Stimulated activated naive CD4-positive, alpha-beta T cell (primary cell): ENCODE measurements at places on chromosomes 6 and 20.

GRCh38 chr20:39258253-39258652, 296.1 kb downstream of the DHX35 start:
- DNase-seq = no peak

DNA sequence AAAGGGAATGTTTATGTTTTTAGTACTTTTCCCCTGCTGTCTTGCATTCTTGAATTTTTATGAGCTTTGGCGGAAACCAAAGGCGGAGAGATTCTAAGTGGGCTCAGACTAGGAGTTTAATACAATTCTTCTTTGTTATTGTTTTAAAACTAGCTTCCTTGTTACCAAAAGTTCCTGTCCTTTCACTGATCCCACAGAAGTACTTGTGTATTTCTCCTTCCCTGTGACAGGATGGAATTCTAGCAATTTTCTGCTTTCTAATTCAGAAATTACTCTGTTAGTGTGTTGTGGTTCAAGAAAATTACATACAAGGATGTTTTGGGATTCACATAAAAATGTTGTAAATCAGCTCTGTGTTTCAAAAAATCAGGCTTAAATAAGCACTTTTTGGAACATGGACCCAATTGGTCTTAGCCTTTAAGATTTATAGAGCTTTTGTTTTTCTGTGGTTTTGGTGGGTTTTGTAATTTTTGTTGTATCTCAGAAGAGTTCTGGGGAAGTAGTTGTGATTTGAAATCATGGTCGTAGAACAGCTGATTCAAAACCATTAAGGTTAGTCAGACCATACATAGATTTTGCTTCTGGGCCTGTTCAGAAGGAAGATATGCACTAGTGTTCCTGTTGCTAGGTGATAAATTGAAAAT, 17.6 kb upstream of the CTAGE9 start:
- no peak for DNase-seq

GRCh38 chr20:47949230-47949629, 163.9 kb upstream of the SULF2 start:
- no peak for DNase-seq

DNA sequence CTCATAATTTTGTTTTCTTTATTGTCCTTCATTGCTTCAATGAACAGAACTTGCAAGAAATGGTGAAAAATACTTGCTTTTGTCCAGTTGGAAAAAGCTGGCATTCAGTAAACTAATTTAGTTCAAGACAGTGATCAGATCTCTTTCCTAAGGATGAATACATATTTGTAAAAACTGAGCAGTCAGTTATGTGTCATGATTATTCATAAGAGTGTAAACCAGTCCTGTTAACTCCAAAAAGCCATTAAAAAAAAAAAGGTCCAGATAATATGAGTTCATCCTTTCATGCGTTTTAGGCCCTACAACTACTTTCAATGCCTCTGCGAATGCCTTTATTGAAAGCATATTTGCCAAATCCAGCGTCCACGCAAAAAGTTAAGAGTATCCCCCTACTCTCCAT, 609 bp downstream of the PGM3 start:
- DNase-seq = no peak

DNA sequence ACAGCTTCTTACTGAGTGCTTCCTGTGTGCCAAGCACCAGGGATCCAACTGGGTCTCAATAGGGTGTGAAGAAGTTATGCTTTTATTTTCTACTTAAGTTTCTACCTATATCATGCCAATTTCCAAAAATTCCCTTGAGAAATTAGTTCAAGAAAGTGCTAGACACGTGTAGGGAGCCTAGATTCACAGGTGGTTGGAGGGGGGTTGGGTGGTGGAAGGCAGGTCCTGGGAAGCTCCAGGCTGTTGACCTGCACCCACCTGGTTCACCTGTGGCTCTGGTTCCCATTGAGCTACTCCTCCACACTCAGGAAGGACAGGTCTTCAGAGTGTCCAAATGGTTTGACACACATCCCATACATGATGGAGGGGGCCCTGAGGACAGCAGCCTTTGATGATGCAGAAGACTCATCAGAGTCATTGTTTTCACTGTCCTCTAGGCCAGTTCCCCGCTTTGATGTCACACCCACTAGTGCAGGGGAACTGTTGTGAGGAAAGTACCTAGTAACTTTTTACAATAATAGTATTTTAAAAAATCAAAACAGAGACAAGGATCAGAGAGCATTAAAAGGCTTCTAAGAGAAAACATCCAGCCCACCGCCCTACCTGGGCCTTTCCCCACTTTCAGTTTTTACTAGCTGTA, 39.8 kb upstream of the MYL9 start:
- no peak for DNase-seq

GRCh38 chr6:66230591-66230990, 523.6 kb upstream of the EYS start:
- no peak for DNase-seq

DNA sequence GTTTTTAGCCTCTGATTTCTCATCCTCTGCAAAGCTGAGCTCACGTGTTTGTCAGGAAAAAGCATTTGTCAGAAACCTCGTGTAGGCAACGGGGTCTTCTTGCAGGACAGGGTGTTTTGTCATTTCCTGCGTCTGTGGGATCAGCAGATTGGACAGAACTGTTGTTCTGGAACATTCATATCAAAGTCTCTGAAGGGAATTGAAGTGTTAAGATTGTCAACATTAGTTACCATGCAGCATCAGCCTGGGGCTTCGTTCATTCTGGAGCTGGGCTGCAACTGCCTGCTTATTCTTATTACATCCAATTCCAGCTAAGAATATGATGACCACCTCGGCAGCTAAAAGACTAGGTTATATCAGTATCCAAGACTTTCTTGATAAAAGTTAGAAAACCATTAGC, 71.0 kb upstream of the RALGAPA2 start:
- DNase-seq = no peak

DNA sequence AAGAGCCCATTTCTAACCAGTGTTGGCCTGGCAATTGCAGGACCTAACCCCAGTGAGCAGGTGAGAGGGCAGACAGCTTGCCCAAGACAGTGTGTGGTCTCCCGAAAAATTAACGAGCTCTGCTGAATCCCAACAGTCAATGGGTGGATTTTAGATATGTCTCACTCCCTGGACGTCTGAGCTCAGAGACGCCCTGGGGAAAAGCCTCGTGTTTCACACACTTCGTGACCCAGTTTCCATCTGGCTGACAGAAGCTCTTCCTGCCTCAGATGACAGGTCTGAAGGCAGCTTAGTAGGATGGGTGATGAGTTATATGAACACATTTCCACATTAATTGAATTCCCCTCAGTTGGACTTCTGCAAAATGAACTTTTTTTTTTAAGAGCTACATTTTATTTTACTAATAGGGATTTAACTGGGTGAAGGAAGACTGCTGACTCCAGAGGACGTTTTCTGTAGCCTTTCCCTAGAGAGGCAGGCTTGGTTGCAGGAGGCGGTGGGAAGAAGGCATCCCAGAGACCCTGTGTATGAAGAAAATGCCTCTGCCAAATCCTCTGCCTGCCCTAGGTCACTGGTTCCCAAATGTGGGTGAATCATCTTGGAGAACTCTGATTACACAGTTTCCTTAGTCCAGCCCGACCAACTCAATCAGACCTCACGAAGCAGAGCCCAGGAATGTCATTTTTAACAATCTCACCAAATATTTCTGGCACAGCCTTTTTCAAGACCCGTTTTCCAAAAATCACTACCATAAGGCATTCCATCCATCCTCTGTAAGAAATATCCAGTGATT, 71.7 kb upstream of the LY86 start:
- no peak for DNase-seq

DNA sequence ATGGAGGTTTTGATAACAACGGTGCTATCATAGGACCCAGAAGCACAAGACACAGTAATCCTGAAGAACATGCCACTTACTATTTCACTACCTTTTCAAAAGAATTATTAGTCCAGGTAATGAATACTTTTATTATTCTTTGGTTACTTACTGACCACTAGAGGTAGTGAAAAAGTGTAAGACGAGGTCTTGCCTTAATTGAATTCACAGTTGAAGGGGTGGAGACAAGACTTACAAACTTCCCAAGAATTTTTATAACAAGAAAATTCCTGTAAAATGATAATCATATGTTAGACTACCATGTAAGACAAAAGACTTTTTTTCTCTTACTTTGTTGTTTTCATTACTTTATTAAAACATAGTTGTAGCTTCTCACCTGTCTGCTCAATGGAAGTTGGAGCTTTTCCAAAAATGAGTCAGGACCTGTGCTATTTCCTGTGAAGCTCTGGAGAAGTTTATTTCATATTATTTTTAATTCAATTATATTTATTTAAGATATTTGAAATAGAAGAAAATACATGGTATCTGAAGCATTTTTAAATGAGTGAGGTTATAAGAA, 52.4 kb downstream of the DOP1A start:
- DNase-seq = no peak

DNA sequence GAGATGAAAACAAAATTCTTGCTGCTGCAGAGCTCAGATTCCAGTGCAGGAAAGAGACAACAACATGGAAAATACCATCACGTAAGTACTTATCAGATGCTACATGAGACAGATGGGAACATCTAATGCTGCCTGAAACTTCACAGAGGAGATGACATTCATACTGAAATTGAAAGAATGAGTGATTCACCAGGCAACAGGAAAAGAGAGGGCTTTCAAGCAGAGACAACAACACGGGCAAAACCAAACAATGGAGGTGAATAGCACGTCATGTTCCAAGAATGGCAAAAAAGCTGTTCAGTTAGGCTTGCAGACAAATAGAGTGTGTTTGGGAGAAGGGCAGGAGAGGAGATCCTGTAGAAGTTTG, 39.3 kb downstream of the GTF2H5 start:
- DNase-seq = no peak

DNA sequence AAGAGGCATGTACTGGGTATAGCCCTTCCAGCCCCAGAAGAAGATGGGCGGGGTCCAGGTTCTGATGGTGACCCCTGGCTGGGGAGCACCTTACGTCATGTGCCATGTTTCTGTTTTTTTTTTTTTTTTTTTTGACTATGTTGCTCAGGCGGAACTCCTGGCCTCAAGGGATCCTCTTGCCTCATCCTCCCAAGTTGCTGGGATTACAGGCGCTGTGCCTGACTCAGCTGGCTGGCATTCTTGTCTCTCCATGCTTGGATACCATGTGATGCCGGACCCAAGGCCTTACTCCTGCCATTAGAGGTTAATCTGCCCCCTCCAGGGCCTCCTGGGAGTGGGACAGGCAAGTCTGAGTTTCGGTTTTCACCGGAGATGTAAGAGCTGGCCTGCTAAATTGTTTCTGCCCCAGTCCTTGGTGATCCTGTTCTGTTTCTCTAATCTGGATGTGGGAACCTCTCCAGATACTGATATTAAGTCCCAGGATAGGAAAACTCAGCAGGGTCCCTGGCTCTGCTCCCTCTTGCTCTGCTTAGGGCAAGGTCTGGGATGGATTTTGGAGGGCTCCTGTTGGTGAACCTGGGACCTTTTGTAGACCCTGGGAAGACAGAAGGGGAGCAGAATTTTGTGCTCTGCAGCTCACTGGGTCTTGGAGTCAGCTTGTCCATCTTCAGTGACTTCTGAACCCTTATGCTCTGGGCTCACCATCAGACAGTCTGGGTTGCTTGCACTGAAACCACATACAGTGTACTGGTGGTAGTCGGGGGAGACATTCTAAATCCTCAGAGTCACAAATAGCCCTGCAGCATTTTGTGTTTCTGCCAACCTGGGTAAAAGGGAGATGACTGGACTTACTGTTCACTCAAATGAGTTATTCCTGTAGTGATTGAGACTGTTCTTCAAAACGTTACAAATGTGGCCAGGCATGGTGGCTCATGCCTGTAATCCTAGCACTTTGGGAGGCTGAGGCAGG, 45.1 kb downstream of the PTK7 start:
- no peak for DNase-seq

DNA sequence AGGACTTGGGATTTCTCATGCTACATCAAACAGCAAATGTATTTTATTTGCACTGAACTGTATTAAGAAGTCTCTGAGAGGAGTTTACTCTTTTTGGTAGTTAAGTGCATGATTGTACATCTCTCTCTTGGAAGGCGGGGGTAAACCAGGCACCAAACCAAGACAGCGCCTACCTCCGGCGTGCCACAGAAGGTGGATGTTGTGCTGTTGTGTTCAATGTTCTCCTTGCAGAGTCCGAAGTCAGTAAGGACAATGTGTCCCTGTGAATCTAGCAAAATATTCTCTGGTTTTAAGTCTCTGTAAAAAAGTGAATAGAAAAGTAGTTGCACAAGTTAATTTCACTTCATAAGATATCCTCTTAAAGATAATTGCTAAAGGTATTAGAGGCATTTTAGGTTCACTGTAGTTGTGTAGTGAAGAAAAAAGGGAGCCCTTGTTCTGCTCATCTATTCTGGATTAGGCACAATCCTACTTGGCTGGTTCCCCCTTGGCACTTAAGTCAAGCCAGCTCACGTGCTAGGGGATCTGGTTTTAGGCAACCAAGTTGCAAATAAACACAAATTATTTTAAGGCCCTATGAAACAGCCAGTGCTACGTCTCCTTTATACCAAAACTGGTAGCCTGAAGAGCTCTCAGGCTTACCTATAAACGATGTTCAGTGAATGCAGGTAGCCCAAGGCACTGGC, 119.7 kb upstream of the SLC2A12 start:
- no peak for DNase-seq

DNA sequence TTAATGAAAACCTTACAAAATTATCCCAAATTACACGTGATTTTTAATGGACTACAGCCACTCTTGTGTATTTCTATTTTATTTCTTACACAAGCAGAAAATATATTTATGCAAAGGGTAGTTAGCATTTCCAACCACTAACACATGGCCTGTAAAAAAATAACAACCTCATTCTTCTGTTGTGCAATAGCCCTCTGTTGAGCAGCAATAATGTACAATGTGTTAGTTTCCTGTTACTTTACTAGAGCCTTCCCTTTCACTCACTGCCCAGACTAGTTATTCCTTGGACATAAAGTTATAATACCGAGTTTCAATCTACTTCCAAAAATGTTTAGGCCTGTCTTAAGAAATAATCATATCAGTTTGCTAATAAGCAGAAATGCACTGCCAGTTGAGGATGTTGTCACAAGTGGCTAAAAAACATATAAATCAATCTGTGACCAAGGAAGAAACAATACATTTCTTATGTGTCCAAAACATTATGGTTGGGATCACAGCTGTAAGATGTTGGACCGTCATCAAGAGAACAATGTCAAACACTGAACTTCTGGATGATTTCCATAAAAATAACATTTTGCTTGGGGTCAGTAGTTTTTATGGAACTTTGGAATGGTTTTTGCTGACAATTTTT, 73.6 kb upstream of the RNF146 start:
- DNase-seq = no peak

DNA sequence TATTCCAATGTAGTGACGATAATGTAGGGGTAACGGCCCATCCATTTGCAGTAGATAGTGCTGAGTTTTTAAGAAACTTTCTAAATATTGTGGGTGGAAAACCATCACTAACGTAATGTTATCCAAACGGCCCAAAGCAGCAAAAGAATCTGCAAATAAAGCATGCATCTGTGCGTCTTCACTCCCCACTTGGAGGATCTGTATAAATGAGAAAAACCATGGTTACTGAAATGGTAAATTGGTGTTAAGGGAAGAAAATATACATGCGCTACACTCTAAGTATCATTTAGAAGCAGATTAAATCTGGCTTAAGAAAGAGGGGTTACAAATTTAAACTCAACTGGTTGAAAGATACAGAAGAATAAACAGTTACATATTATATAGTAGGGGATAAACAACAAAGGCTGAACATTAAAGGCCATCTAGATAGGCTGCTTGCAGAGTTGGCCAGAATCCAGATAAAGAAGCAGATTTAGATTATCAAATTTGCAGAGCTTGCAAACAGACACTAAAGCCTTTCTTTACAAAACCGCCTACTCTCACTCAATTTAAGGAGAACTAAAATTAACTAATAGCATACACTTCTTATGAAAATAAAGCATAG, 93.3 kb downstream of the SESN1 start:
- no peak for DNase-seq

- no peak for DNase-seq
Measured at GRCh38 chr6:382883-383810, 8.4 kb upstream of the IRF4 start.
